ENCODE measurements at places on chromosomes 4 and X.

GRCh38 chr4:16801356-16801755, 97.1 kb downstream of the LDB2 start:
- no peak for DNase-seq

DNA sequence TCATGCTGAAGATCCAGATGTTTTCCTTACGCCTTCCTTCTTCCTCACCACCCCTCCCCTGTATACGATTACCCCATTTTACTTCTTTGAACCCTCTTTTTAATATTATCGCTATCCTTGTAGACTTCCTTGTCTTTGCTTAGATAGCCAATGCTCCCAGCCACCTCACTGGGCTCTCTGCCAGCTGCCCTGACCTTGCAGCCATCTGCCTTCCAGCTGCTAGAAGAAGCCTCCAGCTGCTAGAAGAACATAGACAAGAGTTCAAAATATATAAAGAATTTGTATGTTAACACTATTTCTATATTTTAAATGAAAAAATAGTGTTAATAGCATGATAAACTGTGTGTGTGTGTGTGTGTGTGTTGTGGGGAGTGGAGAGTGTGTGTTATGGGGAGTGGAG, 374.7 kb downstream of the ANKRD50 start:
- DNase-seq = no peak

DNA sequence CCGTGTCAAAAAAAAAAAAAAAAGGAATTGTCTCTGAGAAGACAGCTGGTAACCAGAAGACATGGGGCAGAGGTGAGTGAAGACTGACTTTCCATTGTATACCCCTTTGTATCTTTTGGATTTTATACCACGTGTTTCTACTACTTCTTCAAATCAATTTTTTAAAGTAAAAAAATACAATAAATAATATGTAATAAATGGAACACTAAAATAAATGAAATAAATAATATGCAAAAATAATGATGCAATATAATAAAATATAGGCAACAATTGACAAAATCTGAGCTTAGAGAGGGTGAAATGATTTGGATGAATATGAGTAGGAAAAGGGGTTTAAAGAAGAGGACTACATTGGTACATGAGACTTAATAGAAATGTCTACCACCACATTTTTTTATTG, 155.8 kb downstream of the IL15 start:
- no peak for DNase-seq

DNA sequence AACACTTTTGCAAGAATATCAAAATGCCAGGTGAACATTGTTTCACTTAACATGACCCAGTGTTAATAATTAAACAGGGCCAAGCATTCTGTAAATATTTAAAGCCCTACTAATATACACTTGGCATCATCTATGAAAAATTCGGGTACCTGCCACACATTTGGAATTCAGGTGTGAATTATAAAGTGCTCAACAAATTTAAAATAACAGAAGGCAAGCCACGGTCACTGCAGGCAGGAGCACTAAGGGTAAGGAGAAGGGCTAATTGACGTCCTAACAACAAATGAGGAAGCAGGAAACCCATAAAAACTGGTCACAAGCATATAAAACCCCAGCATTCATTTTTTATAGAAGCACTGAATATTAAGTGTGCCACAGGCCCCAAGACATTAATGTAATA, 43.8 kb upstream of the CPEB2 start:
- no peak for DNase-seq

GRCh38 chrX:119359618-119360382, 39.3 kb upstream of the SLC25A43 start:
- DNase-seq = no peak

- no peak for DNase-seq
Observed at GRCh38 chrX:85836868-85837267, 210.5 kb downstream of the CHM start.

DNA sequence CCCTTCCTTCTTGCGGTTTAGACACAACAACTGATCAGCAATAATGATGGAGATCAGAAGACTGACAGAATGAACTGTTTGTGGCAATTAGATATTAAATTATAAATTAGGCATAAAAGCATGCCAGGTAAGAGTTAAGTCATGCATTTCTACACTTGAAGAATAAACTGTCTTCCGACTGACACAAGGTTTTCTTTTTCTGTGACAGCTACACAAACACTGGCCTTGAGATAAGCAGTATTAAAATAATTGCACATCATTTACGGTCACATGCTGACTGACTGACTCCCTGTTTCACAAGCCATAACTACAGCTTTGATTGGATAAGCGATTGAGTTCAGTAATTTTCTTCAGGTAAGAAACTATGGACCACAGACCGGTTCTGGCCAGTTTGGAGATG, 56.2 kb downstream of the UBE2NL start:
- no peak for DNase-seq

DNA sequence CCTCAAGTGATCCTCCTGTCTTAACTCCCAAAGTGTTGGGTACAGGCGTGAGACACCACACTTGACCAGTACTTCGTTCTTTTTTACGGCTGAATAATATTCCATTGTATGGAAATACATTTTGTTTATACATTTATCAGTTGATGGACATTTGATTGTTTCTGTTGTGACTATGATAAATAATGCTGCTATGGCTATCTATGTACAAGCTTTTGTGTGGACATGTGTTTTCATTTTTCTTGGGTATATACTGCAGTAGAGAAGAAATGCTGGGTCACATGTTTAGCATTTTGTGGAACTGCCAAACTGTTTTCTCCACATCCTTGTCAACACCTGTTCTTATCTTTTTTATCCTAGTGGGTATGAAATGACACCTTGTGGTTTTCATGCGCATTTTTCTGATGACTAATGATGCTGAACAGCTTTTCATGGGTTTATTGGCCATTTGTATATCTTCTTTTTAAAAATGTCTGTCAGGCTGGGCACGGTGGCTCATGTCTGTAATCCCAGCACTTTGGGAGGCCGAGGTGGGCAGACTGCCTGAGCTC, 37.3 kb downstream of the SAT1 start:
- DNase-seq = no peak

DNA sequence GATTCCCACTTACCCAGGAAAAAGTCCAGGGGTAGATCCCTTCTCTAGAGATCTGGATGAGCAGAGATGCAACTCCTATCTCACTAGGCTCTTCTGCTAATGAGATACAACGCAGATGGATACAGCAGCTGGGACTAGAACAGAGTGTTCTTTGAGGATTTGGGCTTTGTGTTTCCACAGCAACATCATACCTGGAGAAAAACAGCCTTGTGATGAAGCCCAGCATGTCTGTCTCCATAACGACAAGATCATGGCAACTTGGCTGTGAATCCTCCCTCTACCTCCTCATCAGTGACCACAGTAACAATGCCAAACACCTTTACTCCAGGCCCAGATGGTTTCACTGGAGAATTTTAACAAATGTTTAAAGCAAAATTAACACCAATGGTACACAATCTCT, 80.1 kb downstream of the RCHY1 start:
- no peak for DNase-seq

- no peak for DNase-seq
Observed at GRCh38 chrX:9593756-9594155, 128.9 kb downstream of the TBL1X start.

- no peak for DNase-seq
Observed at GRCh38 chrX:21989384-21989783, 42.7 kb upstream of the PHEX start.

Measured in activated B cell treated with CpG ODN at 0.5 μM for 24 hours (primary cell).